ENCODE measurements at places on chromosomes 16 and 17. TPM values are rescaled to one million over a fixed set of nuclear protein-coding genes. Genes with fewer than 3 reads are reported as not detected.

GRCh38 chr17:46160169-46160568 lies 33.1 kb downstream of the KANSL1 start:
- DNase-seq: no peak
- peak overlapping the region; percentile 15 for H3K27ac ChIP-seq
- peak overlapping the region; percentile 70 for H3K4me3 ChIP-seq

Gene STAT5B
- 137 TPM for total RNA-seq

- no peak overlapping the region for H3K4me3 ChIP-seq
- no peak overlapping the region for H3K27ac ChIP-seq
- H3K27me3 ChIP-seq: no peaks in the 10 kb centered on the region
- H3K4me1 ChIP-seq: no peaks in the 10 kb centered on the region
- no peak for DNase-seq
- no peaks in the 10 kb centered on the region for H3K36me3 ChIP-seq
Measured at GRCh38 chr17:61856035-61856434, 7.3 kb downstream of the BRIP1 start.

Gene KRT28
- total RNA-seq: not detected

DNA sequence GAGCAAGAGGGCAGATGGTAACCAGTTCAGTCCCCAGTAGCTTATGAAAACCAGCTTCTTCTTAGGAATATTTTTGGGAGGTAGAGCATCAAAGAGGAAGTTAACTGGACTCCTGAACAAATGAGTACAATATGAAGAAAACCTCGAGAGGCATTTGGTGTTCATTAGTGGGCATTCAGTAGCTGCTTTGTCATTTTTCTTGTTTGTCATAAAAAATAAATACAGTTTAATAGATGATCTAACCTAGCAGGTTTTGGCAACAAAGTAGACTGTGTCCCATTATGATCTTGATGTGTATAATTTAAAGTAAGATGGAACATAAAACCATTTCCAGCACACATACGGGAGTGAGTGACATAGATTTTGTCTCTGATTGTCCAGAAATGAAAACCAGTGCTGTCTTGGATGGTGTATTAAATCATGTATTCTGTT lies 173.1 kb downstream of the HS3ST3A1 start:
- H3K36me3 ChIP-seq: no peaks in the 10 kb centered on the region
- no peak overlapping the region for H3K4me3 ChIP-seq
- H3K4me1 ChIP-seq: no peaks in the 10 kb centered on the region
- no peak for DNase-seq

Gene NXN
- total RNA-seq: 0.70 TPM
